ENCODE measurements at places on chromosomes 5 and 9.

GRCh38 chr5:135877570-135878155 is 18.0 kb downstream of the IL9 start:
- DNase-seq: no peak

- DNase-seq: no peak
Measured at GRCh38 chr9:129131300-129132145, 20.3 kb downstream of the PTPA start.

DNA sequence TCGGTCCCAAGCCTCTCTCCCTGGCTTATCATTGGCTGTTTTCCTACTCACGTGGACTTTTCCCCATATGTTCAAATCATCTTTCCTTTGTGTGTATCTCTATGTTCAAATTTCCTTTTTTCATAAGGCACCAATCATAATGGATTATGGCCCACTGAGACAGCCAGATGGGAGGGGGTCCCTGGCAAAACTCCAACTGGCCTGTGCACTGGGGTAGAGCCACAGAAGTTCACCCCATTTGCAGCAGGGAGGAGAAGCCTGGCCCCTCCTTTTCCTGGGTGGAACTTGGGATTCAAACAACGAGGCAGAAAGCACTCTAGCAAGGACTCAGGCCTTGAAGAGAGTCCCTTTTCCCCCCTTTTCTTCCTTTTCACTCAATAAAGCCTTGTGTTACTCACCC is 362.4 kb downstream of the CDH18 start:
- DNase-seq: no peak

DNA sequence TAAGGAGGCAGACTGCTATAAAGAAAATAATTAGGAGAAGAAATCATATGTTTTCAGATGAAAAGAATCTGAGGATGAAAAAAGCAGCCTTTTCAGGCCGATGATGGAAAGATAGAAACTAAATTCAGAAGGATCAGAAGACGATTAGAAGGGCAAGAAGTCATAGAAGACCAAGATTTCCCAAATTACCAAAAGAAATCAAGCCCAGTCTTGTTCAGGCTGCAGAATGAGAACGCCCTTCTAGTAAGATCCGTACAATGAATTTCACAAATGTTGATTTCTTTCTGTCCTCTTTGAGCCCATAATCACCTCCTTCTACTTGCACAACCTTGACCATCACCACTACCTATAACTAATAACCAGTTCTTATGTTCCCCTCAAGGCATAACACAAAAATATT is 114.6 kb upstream of the CCDC152 start:
- no peak for DNase-seq

GRCh38 chr5:170120576-170120975 is 14.9 kb downstream of the FOXI1 start:
- no peak for DNase-seq

GRCh38 chr5:150080696-150081435 is 5.5 kb downstream of the CSF1R start:
- DNase-seq: no peak

DNA sequence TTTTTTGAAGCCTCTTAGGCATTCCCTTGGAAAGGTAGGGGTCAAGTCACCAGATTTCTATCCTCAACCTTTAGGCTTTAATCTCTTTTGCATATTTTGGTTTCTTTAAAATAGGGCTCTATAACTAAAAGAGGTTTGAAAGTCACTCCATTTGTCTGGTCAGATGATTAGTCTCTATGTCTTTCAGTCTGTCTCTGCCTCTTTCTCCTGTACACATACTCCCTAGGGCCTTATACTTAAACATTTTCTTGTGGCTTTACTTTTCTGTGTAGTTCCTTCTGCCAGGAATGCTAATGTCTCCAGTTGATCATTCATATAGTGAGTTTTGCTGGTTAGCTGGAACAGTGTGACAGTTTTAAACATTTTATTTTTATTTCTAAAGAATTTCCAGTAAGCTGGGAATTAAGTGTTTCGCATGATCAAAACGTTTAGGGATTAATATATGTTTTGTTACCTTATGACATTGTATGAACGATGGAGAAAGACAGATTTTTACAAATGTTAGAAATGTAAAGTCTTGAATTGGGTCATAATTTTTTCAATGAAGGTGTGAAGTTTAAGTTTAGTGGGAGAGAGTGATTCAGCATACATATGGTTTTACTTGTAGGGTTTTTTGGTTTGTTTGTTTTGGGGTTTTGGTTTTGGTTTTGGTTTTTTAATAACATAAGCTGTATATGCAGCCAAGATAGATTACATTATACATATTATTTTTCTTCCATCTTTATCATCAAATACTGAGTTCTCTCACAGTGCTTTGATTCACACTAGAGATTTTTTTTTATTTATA is 90.6 kb downstream of the ZCCHC7 start:
- no peak for DNase-seq

- no peak for DNase-seq
Measured at GRCh38 chr9:3708751-3709150, 182.9 kb upstream of the RFX3 start.

DNA sequence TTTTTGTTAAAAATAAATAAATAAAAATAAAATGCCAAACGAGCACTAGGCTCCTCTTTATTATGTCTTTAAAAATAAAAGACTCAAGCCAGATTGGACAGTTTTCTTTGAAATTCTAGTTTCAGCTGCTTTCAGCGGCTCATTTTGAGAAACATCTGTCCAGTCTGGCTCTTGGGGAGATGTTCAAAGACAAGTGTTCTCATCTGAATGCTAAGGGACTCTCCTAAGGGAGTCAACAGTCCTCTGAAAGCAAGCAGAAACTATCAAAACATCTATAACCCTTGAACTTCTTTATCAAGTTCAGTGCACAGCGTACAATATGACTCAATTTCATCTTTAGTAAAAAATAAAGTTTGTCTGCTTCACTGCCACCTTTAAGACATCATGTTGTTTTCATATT is 886.2 kb upstream of the DMAC1 start:
- DNase-seq: no peak

GRCh38 chr5:79753877-79754645 is 64.4 kb downstream of the CMYA5 start:
- DNase-seq: no peak

GRCh38 chr9:118829334-118829733 is 539.9 kb downstream of the BRINP1 start:
- DNase-seq: no peak

DNA sequence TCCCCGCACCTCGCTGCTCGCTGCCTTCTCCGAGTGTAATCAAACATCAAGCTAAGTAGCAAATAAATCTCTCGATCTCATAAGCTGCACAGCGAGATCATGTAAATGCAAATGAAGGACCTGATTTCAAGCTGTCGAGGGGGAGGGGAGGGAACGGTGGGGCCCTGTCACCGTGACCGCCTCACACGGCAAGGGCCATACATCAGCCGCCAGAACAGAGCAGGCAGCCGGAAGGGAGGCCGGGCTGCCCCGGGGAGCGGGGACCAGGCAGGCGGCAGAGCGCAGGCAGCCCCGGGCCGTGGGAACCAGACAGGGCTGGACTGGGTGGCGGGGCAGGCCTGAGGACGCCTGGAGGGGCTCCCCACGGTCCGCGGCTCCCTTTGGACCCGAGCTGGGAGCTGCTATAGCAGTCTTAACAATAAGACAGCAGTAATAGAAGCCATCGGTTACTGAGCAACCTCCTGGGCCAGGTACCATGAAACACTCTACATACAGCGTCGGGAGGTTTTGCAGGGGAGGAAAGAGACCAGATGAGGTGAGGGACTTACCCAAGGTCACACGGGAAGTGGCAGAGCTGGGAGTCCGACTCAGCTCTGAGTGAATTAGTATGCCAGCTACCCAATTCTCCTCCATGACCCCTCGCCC is 76.8 kb downstream of the CFAP77 start:
- no peak for DNase-seq

GRCh38 chr5:26641492-26641891 is 396.9 kb downstream of the CDH9 start:
- DNase-seq: no peak

- DNase-seq: no peak
Measured at GRCh38 chr5:137604348-137605095, 105.4 kb upstream of the SPOCK1 start.

GRCh38 chr9:1916095-1916494 is 99.1 kb upstream of the SMARCA2 start:
- no peak for DNase-seq

- no peak for DNase-seq
Measured at GRCh38 chr9:117916291-117916690, 212.1 kb downstream of the TLR4 start.

DNA sequence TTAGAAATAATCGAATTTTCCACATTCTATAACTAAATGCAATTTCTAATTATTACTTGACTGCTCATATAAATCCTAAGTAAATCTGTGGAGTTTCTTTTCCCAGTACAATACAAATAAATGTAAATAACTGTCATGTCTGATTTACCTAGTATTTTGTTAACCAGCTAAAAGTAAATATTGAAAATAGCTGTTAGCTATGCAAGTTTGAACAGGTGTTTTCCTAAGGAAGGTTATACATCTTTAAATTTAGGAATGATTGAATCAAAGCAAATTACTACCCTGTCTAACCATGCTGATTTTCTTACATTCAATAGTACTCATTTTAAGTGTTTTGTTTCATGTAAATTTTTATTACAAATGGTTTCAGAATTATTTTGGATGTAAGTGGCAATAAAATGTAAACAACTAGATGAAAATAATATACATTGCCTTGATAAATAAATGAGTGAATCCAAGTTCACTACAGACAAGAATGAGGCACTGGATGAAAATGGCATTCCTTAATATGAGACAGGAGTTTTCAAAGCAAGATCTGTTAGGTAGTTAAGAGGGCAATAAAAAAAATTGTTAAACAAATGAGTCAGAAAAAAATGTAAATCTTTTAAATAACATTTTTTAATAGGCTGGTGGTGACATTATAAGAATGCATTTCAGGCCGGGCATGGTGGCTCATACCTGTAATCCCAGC is 15.8 kb downstream of the MCIDAS start:
- no peak for DNase-seq

GRCh38 chr5:501105-501830 is 23.0 kb downstream of the SLC9A3 start:
- DNase-seq: no peak

DNA sequence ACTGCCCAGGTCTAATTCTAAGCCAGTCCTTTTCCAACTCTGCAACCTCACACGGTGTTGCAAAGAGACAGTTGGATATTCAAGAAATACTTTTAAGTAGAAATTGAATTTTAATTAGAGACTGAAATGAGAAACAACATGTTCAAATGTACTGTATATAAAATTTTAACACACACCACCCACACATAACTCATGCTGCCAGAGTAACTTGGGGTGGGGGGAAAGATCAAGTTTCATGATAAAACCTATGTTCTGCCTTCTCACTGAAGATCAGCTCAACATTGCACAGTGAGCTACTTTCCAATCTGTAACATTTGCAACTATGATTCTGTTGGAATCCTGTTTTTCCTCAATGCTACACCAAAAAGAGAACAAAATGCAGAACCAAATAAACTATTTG is 17.5 kb downstream of the ARL15 start:
- no peak for DNase-seq

GRCh38 chr9:69458176-69458575 is 133.2 kb downstream of the ENTREP1 start:
- DNase-seq: no peak

DNA sequence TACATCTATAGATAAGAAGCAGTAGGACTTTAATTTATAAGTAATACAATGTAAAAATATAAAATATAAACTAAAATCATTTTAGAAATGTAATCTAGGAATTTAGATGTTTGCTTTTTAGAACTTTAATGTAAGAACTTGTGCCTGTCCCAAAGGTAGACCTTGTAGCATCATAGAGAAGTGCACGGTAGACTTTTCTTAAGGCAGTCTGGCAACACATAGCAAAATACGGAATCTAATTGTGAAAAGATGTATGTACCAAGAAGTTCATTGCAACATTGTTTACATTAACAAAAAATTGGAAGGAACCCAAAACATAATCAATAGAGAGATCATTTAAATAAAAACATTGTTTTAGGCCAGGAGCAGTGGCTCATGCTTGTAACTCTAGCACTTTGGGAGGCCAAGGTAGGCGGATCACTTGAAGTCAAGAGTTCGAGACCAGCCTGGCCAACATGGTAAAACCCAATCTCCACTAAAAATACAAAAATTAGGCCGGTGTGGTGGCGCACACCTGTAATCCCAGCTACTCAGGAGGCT is 84.6 kb upstream of the SMIM15 start:
- DNase-seq: no peak

DNA sequence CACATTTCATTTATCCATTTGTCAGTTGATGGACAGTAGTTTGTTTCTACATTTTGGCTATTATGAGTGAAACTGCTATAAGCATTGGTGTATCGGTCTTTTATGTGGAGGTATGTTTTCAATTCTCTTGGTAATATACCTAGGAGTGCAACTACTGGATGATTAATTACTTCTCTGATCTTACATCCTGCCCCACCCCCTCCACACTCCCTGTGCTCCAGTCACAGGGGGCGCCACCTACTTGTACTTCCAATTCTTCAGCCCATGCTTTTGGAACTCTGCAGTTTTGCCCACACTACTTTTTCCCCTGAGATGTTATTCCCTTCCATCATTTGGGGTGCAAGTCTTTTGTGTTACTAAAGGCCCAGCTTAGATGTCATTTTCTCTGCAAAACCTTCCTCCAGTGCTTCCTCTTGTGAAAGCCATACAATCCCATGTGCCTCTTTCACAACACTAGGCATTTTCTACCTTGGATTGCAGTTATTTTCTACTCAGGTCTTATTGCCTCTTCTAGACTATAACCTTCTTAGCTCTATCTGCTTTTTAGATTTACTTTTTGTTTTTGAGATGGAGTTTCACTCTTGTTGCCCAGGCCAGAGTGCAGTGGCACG is 42.1 kb downstream of the SEC61B start:
- DNase-seq: no peak

GRCh38 chr9:129823542-129823934 is 398 bp downstream of the TOR1A start:
- DNase-seq: no peak

DNA sequence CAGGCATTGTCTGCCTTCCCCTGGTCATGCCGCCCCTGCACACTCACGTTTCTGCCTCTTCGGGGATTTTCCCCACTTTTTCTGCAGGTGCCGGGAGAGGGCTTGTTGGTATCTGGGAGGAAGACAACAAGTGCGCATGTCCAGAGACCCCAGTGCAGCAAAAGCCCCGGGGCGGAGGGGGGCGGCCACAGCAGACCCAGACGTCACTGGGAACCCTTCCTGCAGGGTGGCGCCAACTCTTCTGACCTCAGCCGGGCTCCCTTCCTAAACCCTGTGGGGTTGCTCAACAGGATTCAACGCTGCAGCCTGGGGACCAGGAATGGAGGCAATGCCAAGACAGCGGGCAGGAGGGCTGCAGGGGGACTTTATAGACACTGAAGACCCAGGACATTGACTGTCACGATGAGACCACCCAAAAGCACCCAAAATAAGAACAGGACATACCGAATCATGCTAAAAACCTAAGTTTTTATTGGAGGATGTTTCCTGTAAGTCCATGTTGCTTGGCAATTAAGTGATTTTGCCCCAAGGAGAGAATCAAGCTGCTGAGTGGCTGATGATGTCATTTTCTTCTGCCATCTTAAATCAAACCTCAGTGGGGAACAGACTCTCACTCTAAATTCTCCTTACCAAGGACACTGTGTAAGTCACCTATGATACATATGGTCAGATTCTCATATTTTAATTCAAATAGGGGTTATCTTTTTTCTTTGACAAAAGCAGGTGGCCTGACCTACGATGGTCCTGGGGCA is 62.9 kb upstream of the SIMC1 start:
- DNase-seq: no peak

- no peak for DNase-seq
Measured at GRCh38 chr5:132438917-132439316, 51.7 kb downstream of the IRF1 start.

- DNase-seq: no peak
Measured at GRCh38 chr5:83608122-83608521, 112.5 kb downstream of the HAPLN1 start.
